ENCODE measurements at places on chromosomes 7 and 10.

DNA sequence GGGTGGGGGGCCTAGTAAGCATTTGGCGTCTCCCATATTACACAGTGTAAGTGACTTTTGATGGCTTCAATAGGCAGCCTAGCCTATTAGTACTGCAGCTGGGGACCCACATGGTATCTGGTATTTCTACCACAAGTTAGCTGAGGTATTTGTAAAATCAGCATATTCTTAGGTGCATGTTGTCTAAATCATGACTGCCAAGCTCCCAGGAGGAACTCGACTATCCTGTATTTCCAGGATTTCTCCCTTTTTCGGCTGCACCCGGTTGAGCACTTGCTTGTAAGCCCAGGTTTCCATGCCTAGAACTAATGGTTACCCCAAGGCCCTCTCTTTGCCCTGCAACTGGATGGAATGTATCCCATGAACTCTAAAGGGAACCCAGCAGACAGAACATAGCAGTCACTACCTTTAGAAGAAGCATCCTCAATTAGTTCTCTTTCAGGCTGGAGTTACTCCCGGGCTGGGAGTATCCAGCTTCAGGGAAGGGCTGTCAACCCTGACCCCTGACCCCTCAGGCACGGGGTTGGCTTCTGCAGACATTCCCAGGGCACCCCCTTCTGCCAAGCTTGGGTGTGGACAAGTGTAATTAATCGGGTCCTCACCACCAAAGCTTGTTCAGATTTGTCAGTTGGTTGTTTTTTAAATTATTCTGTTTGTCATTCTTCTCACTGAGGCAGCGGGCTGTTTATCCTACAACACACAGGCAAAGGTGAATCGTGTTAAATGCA is 90.3 kb upstream of the PARD3 start:
- no peak for DNase-seq

GRCh38 chr7:36002900-36003299 is 150.2 kb upstream of the EEPD1 start:
- no peak for DNase-seq

GRCh38 chr7:86965727-86966120 is 93.7 kb downstream of the ELAPOR2 start:
- no peak for DNase-seq

DNA sequence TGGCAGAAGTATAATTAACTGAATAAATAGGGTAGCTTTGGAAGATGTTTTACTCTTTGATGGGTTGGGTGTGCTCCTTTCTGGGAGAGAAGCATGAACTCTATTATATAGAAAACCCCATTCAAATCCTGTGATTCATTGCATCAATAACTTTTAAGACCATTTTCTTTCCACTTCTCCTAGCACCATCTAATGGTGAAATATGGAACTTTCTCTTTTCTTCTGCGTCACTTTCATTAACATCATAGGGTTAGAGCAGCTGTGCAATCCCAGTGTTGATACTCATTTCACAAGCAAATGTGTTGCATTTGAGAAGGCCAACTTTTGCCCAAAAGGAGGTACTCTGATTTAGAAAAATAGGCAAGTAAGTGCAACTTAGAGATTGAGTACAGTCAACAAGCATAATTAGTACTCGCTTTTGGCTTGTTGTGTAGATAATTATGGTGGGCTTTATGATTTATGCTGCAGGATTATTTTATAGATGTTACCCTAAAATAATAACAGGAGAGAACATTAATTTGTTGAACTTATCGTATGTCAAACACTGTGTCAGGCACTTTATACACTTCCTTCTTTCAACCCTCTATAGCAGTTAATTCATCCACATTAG is 92.9 kb downstream of the CPED1 start:
- DNase-seq, result peak; percentile 37

GRCh38 chr7:45978010-45978681 is 57.1 kb upstream of the IGFBP3 start:
- peak; percentile 97 for DNase-seq

DNA sequence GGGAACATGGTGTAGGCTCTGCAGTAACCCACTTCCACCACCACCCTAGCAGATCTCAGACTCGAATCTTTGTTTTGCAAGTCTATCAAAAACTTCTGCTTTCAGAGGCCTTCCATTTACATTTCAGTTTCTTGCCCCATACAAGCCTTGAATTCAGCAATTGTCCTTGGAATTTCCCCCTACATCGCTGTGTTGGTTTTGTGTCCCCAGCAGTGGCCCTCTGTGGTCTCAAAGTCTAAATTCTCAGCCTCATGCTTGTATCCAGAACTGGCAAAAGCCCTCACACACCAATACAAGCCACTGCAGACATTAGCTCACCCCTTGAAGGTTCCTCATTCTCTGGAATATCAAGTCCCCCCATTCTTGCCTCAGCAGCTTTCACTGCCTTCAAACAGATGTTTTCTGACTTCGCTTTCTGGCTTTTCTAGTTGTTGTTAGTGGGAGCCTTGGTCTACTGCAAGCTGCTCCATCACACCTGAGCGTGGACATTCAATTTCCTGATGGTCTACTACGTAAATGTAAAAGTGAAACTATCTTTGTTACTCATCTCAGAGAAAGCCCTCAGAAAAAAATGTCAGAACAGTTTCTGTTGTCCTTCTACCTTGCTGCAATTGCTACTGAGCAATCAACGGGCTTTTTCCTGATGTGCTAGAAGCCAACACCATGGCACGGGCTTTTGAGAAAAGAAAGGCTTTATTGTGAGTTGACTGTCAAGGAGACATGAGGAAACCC is 1.8 kb upstream of the NUB1 start:
- no peak for DNase-seq

- no peak for DNase-seq
Measured at GRCh38 chr10:69481305-69481704, 30.0 kb downstream of the TSPAN15 start.

DNA sequence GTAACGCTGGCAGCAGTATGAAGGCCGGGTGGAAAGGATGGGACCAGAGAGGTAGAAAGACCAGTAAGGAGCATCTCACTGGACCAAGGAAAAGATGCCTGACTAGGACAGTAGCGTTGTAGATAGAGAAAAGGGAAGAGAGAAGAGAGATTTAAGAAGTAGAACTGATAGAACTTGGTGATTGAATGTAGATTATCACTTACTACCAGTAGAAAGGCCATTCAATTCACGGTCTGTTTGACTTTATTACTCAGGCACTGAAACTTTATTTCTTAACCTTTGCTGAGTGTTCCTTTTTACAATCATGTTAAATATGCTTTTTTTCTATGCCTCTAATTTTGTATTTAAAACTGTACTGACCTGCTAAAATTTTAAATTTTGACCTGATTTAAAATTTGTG is 12.2 kb downstream of the MCU start:
- no peak for DNase-seq

DNA sequence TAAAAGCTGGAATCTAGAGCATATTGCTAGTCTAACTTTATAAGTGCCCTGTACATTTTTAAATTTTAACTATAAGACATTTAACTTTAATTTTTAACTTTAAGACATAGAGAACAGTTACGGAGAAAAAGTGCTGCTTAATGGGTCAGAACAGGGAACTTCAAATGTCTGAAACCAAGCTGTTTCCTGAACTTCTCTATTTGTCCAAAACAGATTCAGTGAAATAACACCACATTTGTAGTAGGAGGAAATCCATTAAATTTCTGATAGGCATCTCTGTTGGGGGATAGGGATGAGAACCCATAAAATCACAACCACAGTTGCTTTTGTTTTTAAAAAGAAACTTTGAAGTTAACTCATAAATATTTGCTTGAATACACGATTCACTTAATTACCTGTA is 170.8 kb upstream of the ANK3 start:
- DNase-seq, result no peak

- no peak for DNase-seq
Measured at GRCh38 chr7:35993113-35993512, 159.9 kb upstream of the EEPD1 start.

DNA sequence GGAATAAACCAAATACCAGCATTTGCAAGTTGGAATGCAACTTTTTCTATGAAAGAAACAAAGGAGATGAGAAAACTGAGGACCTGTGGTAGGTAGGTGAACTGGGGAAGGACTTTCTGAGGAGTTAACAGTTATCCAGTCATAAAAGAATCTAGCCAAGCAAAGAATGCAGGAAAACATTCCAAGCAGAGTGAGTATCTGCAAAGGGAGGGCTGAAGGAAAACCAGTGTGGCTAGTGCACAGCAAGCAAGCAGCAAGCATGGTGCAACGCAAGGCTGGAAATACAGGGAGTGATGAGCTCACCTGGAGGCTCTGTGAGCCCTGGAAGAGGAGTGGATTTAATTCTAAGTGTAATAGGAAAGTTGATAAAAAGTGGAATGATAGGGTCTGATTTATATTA is 44.0 kb downstream of the RTKN2 start:
- no peak for DNase-seq

GRCh38 chr7:56538541-56539429 is 422.6 kb upstream of the NUPR2 start:
- DNase-seq, result no peak

GRCh38 chr10:10589540-10590303 is 427.9 kb upstream of the CELF2 start:
- DNase-seq, result peak; percentile 29

DNA sequence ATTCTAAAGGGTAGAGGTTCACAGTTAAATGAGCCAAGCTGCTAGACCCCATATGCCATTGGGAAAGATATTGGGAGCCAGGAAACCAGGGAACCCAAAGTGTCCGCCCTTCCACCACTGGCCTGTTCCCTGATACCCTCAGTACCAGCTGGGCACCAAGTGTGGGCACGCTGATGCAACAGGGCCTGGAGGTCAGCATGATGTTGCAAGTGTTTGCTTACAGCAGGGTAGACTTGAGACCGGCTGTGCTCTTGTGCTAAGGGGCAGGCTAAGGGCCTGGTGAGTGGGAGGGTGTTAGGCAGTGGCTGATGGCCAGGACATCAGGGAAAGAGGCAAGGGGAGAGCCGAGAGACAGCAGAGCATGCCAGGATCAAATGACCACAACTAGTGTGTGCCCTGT is 21.0 kb upstream of the MYL7 start:
- DNase-seq, result no peak

- DNase-seq, result no peak
Measured at GRCh38 chr7:29977886-29978651, 11.5 kb downstream of the SCRN1 start.

- DNase-seq, result no peak
Measured at GRCh38 chr7:12965767-12966166, 278.3 kb downstream of the ARL4A start.

- peak; percentile 1 for DNase-seq
Measured at GRCh38 chr10:4407783-4408182, 418.2 kb upstream of the AKR1E2 start.

GRCh38 chr10:19570991-19571390 is 245.2 kb upstream of the PLXDC2 start:
- DNase-seq, result no peak

GRCh38 chr10:5446390-5446926 is 34.1 kb downstream of the NET1 start:
- DNase-seq, result no peak

DNA sequence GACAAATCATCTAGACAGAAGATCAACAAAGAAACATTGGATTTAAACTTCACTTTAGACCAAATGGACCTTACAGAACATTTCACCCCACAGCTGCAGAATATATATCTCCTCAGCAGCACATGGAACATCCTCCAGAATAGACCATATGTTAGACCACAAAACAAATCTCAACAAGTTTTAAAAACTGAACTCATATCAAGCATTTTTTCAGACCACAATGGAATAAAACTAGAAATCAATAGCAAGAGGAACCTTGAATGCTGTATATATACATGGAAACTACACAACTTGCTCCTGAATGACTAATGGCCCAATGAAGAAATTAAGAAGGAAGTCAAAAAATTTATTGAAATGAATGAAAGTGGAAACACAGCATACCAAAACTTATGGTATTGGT is 157.7 kb downstream of the MTERF1 start:
- no peak for DNase-seq

DNA sequence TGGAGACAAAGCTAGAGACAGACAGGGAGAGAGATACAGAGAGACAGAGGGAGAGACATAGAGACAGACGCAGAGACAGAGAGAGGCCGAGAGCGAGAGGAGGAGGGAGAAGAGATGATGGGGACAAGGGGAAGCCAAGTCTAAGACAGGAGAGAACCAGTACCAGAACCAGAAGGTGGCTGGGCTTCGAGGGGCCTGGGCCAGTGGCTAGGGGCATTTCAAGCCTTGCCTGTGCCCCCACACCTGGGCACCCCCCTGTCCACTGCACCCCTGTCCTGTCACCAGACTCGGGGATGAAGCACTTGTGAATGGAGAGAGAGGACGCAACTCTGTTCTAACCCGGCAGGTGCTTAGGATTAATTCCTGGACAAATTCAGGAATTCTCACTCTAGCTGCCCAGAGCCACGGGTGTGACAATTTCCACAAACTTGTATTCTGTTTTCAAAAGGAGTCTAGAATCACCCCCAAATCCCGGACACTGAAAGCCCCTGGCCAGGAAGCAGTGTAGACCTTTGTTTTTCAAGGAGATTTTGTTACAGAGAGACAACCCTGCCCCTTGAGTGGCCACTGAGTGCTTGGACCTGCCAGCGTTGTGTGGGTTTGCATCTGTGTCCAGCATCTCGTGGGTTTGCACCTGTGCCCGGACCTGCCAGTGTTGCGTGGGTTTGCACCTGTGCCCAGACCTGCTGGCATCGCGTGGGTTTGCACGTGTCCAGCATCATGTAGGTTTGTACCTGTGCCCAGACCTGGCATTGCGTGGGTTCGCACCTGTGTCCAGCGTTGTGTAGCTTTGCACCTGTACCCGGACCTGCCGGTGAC is 157.3 kb downstream of the WDR37 start:
- no peak for DNase-seq

DNA sequence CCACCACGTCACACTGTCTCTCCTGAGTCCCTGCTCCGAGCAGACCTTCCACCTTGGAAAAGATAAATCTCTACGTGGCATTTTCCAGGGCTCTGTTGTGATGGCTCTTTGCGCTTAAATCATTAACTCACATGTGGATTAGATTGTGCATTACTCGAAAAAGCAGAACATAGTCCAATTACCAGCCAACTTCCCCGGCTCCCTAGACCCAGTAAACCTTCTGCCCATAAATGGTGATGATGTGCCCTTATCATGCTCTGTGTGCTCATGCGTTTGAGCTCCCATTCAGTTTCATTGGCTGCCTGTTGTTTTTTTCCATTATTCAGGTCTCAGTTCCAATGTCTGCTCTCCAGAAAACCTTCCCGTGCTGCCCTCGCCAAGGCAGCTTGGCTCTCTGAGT is 471.2 kb downstream of the GLRX3 start:
- DNase-seq, result no peak

DNA sequence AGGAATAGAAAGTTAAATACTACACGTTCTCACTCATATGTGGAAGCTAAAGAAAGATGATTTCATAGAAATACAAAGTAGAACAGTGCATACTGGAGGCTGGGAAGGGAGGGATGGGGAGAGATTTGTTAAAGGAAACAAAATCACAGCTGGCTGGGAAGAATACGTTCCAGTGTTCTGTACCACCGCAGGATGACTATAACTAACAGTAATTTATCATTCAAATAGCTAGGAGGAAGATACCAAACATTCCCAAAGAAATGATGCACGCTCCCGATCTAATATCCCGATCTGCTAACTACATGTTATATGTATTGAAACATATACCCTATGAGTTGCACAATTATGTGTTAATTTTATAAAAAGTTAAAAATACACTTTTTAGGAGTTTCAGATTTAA is 162.3 kb downstream of the ZMYND11 start:
- DNase-seq, result no peak

- DNase-seq, result peak; percentile 40
Measured at GRCh38 chr10:77075926-77076325, 561.7 kb downstream of the KCNMA1 start.

Data from COLO829 (cell line).